ENCODE measurements at places on chromosomes 3 and 15.
A peak's percentile ranks its signal among the peaks of the same experiment; 100 is the strongest.

DNA sequence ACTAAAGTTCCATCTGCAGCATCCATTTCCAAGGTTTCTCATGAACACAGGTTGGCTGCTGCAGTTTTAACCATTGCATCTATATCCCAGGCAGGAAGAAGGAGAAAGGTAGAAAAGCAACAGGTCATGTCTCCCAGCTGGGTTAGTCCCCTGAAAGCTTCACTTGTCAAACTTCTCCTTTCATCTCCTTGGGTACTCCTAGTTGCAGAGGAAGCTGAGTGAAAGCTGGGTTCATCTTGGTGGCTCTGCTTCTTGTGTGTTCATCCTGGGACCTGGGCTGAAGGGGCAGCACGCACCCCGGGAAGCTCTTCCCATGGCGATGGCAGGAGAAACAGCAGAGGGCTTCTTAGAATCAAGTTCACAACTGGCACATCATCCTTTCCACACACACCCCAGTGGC, 61.3 kb upstream of the NR2C2 start:
- DNase-seq: no peak

GRCh38 chr15:80476036-80476435, 71.9 kb downstream of the ARNT2 start:
- no peak for DNase-seq

GRCh38 chr3:125087768-125088391, 32.1 kb upstream of the HEG1 start:
- peak; percentile 20 for DNase-seq

GRCh38 chr3:134622806-134623365, 27.9 kb downstream of the KY start:
- no peak for DNase-seq

- DNase-seq: peak; percentile 88
These were observed 566.3 kb downstream of the AGBL1 start for GRCh38 chr15:86645925-86646500.

DNA sequence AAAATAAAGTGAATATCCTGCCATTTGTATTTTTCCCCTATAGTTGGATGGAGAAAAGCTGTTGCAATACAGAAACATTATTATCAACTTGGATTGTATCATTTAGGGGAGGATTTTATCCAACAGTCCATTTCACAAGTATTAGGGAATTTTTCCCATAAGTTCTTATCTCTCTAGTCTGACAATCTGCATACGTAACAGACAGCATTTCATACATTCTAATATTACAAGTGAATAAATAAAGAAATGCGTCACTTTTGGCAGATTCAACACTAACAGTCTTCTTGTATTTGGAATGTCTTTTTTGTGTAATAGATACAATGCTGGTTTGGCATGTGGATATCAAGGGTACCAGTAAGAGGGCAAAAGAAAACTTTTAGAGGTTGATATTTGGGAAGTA, 795.3 kb upstream of the ARRDC4 start:
- DNase-seq: no peak

- DNase-seq: no peak
These were observed 218.7 kb downstream of the KCNMB2 start for GRCh38 chr3:178754852-178755510.

DNA sequence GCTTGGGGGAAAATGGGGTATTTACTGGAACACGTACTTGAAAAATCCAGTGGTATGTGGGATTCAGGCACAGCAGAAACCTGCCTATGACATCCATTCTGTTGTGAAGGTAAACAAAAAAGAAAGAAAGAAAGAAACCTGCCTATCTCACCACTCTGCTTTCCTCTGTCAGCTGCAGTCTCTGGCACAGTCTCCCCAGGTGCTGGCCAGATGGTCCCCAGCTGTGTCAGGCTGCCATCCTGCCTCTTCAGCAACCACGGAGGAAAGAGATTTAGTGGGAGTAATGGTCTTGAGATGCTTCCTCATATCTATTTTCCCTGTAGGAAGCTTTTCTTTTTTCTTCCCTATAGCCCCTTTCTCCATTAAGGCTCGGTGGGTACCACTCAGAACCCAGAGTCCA, 2.5 kb upstream of the PXYLP1 start:
- DNase-seq: no peak

DNA sequence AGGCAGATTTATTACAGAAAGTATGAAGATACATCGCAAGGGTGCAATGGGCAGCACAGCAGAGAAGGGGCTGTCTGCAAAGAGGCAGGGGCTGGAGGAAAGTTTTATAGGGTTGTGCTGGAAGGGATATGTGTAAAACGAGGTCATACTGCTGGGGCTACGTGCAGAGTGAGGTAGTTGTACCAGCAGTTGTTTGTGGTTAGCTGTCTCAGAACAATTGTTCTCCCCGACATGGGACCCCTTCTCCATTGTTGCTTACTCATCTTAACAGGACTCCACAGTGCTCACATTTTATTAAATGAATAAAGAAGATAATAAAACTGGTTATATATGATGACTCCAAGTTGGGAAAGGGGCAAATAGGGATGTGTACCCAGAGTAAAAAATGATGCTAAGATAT, 49.4 kb downstream of the GTPBP8 start:
- DNase-seq: no peak

- no peak for DNase-seq
These were observed 155.3 kb downstream of the TBL1XR1 start for GRCh38 chr3:177041730-177042551.

DNA sequence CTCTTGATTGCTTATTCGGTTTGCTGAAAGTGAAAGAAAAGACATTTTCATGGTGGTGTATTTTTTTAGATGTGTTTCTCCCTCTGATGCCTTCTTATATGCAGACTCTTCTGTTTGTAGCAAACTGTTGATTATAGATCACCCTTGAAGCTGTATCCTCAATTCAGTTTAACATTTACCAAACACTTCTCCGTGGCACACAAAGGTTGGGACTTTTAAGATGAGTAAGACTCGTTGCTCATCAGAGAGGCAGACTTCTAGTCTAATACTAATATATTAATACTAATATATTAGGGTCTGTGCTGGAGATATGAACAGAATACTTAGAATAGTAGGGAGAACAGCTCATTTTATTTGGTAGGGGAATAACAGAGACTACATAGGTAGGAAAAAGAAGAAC, 32.8 kb downstream of the RASA2 start:
- no peak for DNase-seq

DNA sequence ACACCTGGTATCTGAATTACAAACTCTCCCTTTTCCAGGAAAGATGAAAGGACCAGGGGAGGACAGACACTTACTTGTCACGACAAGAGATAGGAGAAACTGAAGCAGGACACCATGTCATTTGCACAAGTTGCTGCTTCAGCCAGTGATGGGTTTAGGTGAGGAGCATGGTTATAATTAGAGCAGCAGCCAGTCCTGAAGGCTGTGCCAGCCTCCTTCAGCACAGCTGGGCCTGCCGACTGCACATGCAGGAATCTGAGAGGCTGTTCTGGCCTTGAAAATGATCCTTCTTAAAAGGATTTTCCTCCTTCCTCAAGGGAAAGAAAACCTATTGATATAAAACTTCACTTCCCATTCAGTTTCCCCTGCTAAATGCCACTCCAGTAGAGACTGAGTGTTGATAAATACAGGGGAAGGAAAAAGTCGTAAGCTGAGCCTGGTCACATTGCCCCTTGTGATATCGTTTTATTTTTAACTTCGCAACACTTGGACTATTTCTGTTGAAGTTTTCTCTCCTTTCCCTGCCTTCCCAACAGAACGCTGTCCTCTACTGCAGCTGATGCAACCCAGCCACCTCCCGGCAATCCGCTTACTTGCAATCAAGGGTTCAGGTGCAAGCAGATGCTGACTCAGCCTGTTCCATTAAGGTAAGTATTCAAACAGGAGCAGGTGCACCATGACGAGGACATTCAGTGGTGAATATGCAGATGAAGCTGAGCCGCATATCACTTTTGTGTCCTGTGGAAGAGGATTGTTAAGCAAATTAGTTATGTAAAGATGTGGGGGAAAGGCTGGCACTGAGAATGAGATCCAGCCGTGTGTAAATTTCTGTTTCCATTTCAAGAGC, at the start of gene FBXO40:
Gene FBXO40, plus strand, starts transcription at position 524 of the 847 bp plus-strand sequence. CDS start 27,197 bp downstream, outside the sequence.
- DNase-seq: peak; percentile 19

- peak; percentile 75 for DNase-seq
These were observed 21.8 kb downstream of the MYH15 start for GRCh38 chr3:108488631-108489030.

GRCh38 chr3:73523661-73524060, 101.1 kb downstream of the PDZRN3 start:
- DNase-seq: no peak

- DNase-seq: no peak
These were observed 58.9 kb upstream of the SLC6A6 start for GRCh38 chr3:14343338-14344112.

DNA sequence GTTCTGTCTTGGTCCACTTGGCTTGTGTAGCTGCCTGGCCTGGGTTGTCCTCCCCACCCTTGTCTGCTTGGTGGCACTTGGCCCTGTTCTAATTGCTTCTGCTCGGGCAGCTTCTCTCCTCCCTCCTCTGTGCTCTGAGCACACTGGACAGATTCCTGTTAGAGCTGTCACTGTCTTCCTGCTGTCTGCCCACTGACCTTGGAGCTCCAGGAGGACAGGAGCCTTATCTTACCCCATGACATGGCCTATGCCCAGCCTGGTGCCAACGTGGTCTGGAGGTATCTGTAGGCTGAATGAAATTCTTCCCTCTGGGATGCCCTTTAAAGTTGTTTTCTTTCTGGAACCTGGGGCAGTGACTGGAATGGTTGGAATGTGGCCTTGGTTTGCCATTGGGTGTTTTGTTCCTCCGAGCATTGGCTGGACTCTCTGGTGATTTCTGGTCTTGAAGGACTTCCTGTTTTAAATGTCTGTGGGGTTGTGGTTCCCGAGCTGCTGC, 94.1 kb downstream of the FAM43A start:
- DNase-seq: no peak

- no peak for DNase-seq
These were observed 63.9 kb downstream of the ETV5 start for GRCh38 chr3:186044968-186045367.

DNA sequence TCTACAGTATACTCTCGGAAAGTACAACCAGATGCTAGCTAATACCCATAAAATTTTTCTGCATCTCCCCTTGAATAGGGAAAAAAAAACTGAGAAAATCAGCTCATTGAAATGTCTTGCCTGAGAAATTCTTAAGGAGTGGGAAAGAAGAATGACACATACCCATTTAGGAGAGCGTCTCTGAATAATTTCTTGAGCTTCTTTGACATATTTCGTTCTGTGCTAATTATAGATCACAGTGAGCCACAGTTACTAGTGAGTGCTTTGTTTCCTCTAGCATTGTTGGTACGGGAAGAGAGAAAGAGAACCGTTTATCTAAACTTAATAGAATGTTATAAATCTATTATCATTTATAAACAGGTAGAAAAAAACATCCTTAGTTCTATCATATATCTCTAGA, 588.4 kb downstream of the UNC13C start:
- DNase-seq: no peak

DNA sequence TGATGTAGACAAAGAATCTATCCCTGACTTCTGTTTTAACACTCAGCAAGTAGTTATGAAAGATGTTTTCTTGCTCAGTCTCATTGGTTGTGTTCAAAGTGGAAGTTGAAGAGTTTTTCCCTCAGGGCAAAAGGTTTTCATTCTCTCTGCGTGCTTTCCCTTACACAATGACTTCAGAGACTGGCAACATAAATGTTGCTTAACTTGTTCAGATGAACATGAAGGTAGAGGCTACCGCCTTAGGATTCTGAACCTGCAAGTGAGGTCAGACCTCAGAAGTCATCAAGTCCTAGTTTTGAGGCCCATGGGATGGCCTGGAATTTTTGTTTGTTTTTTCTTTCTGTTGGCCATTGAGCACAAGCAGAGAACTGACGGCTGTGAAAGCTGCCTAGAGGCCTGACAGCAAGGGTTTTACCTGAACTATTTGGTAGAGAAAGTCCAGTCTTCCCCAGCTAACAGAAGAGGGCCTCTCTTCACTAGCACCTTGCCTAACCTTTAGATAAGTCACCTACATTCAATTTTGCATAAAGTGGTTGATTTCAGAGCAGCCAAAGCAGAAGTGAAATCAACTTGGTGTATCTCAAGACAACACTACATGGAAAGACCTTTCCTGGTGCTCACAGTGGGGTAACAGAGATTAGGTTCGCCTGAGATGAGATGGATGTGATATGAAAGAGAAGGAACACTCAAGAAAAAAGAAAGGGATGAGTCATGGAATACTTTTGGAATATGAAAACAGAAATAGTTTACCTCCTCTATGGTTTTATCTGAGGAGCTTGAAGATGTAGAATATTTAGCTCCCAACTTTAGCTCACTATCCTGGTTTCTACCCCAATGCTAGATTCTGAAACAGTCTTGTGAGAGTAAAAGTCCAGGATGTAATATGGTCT, 53.6 kb upstream of the AP4E1 start:
- peak; percentile 95 for DNase-seq

DNA sequence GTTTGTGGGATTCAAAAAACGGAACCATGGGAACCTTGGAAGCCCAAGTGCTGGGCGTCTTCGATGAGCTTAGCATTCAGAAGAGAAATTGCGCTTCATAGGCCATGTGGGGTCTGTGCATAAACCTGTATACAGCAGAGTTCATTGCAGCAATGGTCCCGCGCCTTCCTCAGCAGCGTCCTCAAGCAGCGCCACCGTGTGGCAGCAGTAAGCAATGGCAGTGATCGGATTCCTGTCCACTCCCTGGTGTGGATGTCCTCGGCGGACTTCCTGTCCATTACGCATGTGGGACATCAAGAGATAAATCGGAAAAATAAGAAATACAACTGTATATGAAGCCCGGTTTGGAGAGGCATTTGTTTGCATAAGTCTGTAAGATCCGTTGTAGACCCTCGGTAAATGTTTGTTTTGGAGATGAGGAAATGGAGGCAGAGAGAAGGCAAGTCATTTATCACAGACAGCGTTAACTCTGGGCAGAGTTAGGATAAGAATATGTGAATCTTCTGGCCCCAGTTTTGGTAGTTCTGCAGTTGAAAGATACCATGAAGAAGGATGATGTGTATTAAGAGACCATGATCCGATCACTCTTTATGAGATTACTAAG, 57.7 kb downstream of the CNTN4 start:
- DNase-seq: no peak

- DNase-seq: peak; percentile 73
These were observed 51.6 kb upstream of the CP start for GRCh38 chr3:149273096-149273751.

Data from bronchial epithelial cell (primary cell).